Left lung (tissue), 14 donors: ENCODE measurements at places on chromosomes 4 and X. TPM values are rescaled to one million over a fixed set of nuclear protein-coding genes. Genes with fewer than 3 reads are reported as not detected.

DNA sequence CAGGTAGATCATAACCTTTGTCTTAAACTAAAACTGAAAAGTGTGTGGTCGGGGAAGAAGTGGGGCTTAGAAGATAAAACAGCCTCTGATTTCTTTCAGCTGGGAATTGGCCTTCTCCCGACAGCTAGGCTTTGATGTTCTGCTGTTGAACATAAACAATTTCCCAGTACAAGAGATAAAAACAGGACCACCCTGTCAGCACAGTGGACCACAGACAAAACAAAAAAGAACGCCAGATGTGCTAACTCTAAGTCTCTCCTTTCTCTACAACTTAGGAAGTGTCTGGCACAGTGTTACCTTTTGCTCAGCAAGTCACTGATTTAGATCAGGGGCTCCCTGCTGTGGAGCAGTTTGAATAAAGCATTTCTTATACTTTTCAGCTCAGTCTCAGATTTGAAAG is 87.5 kb upstream of the UXT start:
- H3K27ac ChIP-seq = no peak overlapping the region
- no peaks in the 10 kb centered on the region for H3K36me3 ChIP-seq
- peak; percentile 46 for DNase-seq

Gene NAP1L2
- 0.57 TPM for polyA plus RNA-seq

Gene CSN1S1
- not detected for polyA plus RNA-seq

Gene GLOD5
- 1.9 TPM for polyA plus RNA-seq

DNA sequence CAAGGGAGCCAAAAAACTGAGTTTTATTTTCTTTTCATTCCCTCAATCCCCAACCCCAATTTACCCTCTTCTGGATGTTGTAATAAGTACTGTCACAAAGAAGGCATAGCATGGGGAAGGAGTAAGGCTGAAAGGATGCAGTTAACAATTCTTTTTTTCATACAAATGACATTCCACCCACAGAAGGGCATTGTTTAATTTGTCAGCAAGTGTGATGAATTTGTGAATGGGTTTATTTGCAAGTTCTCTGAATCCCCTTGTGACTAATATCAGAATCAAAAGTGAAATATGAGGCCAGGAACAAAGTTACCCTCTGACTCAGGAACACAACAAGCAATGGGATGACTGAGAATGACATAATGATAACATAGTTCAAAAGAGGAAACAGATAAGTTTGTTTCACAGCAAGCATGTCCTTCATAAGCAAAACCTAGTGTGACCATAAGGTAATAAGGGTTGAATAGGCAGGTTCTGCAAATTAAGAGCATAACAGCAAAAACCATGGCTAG is 2.1 kb downstream of the GEMIN8 start:
- H3K4me3 ChIP-seq = no peak overlapping the region
- H3K27ac ChIP-seq = no peak overlapping the region
- DNase-seq = no peak
- no peaks in the 10 kb centered on the region for H3K4me1 ChIP-seq
- H3K27me3 ChIP-seq = no peaks in the 10 kb centered on the region

DNA sequence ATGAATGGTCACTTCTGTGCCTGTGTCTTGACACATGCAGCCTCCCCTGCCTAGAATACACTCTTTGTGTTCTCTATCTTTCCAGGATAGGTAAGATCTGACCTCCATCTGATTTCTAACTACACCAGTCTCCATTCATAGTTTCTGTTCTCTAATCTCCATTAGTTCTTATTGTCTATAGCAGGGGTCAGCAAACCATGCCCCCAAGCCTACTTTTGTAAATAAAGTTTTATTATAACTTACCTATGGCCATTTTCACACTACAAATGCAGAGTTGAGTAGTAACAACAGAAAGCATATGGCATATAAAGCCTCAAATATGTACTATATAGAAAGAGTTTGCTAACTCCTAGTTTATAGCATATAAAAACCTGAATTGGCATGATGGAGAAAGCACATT is 37.6 kb upstream of the H2AZ1 start:
- no peak overlapping the region for H3K27ac ChIP-seq
- H3K27me3 ChIP-seq = no peaks in the 10 kb centered on the region
- H3K4me1 ChIP-seq = no peaks in the 10 kb centered on the region
- DNase-seq = no peak
- no peaks in the 10 kb centered on the region for H3K36me3 ChIP-seq
- H3K4me3 ChIP-seq = no peak overlapping the region

DNA sequence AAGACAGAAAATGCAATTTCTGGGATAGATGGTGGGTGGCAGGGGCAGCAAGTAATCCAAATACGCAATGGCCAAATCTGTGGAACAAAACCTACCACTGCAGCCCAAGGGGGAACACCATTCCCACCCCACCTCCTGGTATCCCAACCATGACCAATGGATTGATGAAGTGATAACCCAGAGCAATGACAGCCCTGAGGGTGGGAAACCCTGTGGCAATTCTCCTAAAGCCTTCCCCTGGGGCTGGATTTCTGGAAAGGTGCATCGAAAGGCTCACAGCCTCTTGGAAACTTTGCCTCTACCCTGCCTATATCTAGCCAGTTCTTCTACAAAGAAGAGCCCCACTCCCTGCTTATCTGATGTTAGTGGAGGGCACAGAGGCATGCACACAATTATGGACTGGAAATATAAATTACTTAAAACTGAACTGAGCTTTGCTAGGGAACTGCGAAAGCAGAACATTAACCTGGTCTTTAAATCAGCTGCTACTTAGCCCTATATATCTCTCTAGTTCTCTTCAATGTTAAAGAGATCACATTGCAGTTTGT is 59.9 kb upstream of the TXK start:
- H3K36me3 ChIP-seq = no peaks in the 10 kb centered on the region
- no peaks in the 10 kb centered on the region for H3K27me3 ChIP-seq
- H3K4me1 ChIP-seq = peaks cover 10% of the 10 kb centered on the region
- no peak overlapping the region for H3K4me3 ChIP-seq
- DNase-seq = no peak
- H3K27ac ChIP-seq = no peak overlapping the region

GRCh38 chr4:102620697-102621497 is 119.7 kb downstream of the NFKB1 start:
- H3K4me3 ChIP-seq = no peak overlapping the region
- H3K4me1 ChIP-seq = peaks cover 5% of the 10 kb centered on the region
- H3K27ac ChIP-seq = peak overlapping the region; percentile 55
- no peak for DNase-seq
- no peaks in the 10 kb centered on the region for H3K27me3 ChIP-seq
- H3K36me3 ChIP-seq = peaks cover 16% of the 10 kb centered on the region

Gene PABPC5
- polyA plus RNA-seq = 6.5 TPM

DNA sequence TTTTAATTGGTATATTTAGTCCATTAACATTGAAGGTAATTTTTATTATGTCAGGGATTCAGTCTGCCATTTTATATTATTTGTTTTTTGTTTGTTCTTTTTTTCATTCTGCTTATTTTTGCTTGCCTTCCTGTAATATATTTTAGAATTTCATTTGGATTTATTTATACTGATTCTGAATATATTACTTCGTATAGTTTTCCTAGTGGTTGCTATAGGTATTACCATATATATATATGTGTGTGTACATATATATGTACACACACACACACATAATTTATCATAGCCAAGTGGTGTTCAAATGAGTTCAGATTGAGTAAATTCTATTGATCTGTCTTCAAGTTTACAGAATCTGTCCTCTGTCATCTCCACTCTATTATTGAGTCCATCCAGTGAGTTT is 11.2 kb downstream of the CITED1 start:
- H3K27ac ChIP-seq = no peak overlapping the region
- H3K36me3 ChIP-seq = no peaks in the 10 kb centered on the region
- H3K4me1 ChIP-seq = no peaks in the 10 kb centered on the region
- no peak for DNase-seq
- H3K4me3 ChIP-seq = no peak overlapping the region

DNA sequence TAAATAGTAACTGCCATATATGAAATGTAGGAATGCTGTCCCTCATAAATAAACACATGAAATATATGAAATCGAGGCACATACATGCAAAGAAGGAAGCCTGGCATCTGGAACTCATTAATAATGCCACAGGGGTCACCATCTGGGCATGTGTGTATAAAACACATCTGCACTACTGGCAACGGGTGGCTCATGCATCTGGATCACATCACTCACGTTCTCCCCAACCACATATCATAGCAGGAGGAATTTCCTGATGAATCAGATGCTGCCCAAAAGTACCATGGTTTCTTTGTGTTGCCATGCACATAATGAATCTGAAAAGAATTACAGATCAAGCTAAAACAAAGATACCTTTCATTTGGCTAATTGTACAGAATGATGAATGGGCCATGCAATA is 28.6 kb downstream of the RNF175 start:
- H3K27ac ChIP-seq = no peak overlapping the region
- no peak overlapping the region for H3K4me3 ChIP-seq
- H3K4me1 ChIP-seq = peaks cover 10% of the 10 kb centered on the region
- H3K27me3 ChIP-seq = no peaks in the 10 kb centered on the region

GRCh38 chr4:58600290-58600689 is 1490.1 kb upstream of the IGFBP7 start:
- no peak for DNase-seq
- H3K36me3 ChIP-seq = no peaks in the 10 kb centered on the region
- H3K27me3 ChIP-seq = no peaks in the 10 kb centered on the region
- no peak overlapping the region for H3K27ac ChIP-seq

Gene GPRASP2
- polyA plus RNA-seq = 33.9 TPM

DNA sequence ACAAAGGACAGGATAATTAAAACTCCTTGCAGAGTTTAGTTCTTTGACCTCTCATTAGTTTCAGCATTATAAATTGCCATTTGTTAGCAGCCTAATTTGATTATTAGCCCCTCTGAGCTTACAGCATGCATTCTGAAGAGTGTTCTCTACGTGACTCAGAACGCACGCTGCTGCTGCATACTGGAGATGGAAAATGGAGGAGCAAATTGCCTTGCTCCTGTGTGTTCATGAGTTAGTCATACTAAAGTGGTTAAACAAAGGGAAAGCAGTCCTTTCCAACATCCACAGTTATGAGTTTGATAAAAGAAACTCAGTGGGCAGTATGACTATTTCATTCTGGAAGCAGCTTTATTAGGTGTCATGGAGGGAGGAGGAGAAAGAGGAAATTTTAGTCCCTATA is 922.5 kb downstream of the RPA4 start:
- no peaks in the 10 kb centered on the region for H3K27me3 ChIP-seq
- H3K36me3 ChIP-seq = no peaks in the 10 kb centered on the region
- H3K4me3 ChIP-seq = no peak overlapping the region
- no peaks in the 10 kb centered on the region for H3K4me1 ChIP-seq
- DNase-seq = no peak

GRCh38 chr4:163484906-163485305 is 9.6 kb upstream of the TMA16 start:
- H3K36me3 ChIP-seq = no peaks in the 10 kb centered on the region
- no peak overlapping the region for H3K4me3 ChIP-seq
- no peak overlapping the region for H3K27ac ChIP-seq
- DNase-seq = peak; percentile 30
- H3K27me3 ChIP-seq = no peaks in the 10 kb centered on the region
- H3K4me1 ChIP-seq = no peaks in the 10 kb centered on the region

DNA sequence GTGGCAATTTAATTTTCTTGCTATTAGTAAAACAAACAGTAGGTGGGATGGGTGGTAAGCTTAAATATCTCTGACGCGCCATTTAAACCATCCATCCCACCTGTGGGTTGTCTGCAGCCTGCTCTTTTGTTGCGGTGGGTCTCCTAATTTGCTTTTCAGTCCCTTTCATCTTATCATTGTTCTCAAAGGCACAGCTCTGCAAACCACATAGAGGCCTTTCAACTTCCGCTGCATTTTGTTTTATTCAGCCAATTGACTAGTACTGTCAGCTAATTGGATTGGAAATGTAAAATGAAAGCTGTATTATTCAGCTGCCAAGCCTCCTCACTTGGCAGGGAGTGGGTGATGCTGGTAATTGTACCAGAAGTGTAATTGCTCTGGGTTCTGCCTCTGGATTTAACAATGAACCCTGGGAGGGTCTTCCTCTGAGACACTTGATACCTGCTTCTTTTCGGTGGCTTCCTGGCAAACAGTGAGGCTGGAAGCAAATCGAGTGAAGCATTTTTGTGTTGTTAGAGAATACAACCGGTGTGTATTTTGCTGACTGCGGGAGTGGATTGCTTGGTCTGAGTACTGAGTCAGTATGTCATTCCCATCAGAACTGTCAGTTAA is 165.6 kb downstream of the FRAS1 start:
- no peaks in the 10 kb centered on the region for H3K36me3 ChIP-seq
- DNase-seq = no peak
- H3K27me3 ChIP-seq = no peaks in the 10 kb centered on the region
- no peak overlapping the region for H3K4me3 ChIP-seq
- H3K27ac ChIP-seq = no peak overlapping the region

Gene GPR82
- 0.11 TPM for polyA plus RNA-seq

DNA sequence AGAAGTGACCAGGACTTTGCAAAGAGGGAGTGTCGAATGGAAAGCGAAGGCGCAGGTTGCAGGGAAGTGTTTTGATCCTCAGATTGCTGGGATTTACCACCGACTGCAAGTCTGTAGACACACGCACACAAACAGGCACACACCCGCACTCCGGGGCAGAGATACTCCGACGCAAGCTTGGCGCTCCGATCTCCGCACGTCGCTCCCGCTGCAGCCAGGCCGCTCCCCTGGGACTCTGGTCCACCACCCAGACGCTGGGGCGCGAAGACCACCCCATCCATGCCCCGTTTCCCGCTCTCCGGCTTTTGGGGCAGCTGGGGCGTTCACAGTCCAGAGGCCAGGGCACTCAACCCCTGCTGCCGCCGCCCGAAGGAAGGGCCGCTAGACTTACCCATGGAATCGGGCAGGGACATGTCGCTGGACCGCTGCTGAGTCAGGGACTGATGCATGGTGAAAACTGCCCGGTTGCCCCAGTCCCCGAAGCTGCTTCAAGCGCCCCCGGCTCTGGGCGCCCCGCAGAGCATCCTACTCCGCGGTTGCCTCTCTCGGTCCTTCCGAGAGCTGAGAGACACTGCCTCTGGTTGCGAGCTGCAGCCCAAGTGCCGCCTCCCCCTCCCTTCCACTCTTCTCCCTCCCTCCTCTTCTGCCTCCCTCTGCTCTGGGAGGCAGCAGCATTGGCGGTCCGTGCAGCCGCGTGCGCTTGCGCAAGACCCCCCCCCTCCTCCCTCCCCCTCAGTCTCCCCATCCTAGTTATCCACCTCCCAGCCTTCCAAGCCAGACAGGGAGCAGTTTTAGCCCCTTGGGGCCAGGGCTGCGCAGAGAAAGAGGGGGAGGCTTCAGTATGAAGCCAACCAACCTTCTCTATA is at the start of gene TMEM255A:
Gene TMEM255A, minus strand, starts transcription at position 601 of the 866 bp plus-strand sequence. Its CDS starts 152 bp downstream, at position 449.
- no peak for DNase-seq
- H3K4me1 ChIP-seq = no peaks in the 10 kb centered on the region
- H3K36me3 ChIP-seq = no peaks in the 10 kb centered on the region
- H3K27me3 ChIP-seq = peaks cover 47% of the 10 kb centered on the region
- H3K27ac ChIP-seq = no peak within 1 kb of the TSS

DNA sequence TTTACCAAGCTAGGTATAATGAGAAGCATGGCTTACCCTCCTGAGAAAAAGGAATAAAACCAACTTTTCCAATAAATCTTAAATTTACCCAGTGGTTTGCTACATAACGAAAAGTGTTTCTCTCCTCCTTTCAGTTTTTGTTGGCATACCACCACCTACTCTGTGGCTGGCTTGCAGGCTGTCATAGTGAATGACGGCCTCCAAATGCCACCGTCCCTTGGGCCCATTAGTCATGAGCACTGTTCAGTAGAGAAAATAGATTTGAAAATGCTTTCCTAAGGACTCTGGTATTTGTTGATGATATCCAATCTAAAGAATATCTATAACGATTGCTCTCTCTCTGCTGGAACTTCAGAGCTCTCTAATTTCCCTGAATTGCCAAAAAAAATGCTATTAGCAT is 488.3 kb downstream of the MAGEE1 start:
- H3K4me3 ChIP-seq = no peak overlapping the region
- no peak for DNase-seq
- H3K4me1 ChIP-seq = no peaks in the 10 kb centered on the region
- no peak overlapping the region for H3K27ac ChIP-seq
- H3K36me3 ChIP-seq = no peaks in the 10 kb centered on the region

Gene ARHGAP6
- polyA plus RNA-seq = 25.4 TPM

Gene PDE5A
- 66.5 TPM for polyA plus RNA-seq

Gene HSD17B13
- polyA plus RNA-seq = 0.73 TPM

Gene NPNT
- 56.9 TPM for polyA plus RNA-seq
